ENCODE measurements at places on chromosomes 4 and X.

DNA sequence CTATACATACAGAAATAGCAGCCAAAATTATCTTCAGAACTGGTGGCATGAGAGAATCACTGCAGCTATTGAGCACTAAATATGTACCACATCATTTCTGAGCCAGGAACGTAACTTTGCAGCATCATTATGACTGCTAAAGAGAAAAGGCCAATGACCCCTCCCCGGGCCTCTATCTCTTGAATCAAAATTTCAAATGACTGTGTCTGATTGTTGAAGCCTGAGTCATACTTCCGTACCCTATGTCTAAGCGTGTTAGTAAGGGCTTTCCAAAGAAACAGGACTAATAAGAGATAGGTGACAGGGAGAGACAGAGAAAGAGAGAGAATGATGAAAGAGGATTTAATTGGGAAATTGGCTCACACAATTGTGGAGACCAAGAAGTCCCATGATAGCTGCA, 445.5 kb upstream of the SPANXN1 start:
- no peak for DNase-seq

GRCh38 chr4:148540622-148541326, 98.6 kb upstream of the NR3C2 start:
- DNase-seq, result no peak

DNA sequence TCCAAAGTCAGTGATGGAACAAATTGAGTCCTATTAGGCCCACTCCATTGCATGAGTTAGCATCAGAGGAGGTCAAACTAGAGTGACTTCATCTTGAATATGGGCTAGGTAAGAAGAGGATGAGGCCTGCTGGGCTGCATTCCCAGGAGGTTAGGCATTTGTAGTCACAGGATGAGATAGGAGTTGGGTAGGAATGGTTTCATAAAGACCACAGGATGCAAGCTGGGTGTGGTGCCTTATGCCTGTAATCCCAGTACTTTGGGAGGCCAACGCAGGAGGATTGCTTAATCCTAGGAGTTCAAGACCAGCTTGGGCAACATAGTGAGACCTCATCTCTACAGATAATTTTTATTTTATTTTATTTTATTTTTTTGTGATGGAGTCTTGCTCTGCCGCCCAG, 26.8 kb downstream of the PDGFRA start:
- no peak for DNase-seq

GRCh38 chr4:123676890-123677229, 280.3 kb downstream of the SPRY1 start:
- DNase-seq, result no peak

DNA sequence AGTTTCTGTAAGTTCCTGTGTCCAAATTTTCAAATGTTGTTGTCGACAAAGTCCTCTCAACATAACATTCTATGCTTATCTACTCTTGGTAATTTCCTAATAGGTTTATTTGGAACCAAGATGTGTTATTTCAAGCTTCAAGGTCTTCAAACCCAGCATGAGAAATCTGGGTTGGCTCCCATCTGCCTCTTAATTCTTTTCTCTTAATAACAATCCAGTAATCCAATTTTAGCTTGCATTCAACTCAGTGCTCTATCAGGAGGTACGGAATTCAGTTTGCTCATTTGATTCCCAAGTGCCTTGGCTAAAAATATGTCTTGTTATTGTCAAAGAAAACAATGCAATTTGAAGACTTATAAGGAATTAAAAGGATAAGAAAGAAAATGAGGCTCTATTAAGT, 235.5 kb upstream of the MID1 start:
- DNase-seq, result no peak

- no peak for DNase-seq
Measured at GRCh38 chr4:110287130-110287529, 88.7 kb upstream of the ELOVL6 start.

DNA sequence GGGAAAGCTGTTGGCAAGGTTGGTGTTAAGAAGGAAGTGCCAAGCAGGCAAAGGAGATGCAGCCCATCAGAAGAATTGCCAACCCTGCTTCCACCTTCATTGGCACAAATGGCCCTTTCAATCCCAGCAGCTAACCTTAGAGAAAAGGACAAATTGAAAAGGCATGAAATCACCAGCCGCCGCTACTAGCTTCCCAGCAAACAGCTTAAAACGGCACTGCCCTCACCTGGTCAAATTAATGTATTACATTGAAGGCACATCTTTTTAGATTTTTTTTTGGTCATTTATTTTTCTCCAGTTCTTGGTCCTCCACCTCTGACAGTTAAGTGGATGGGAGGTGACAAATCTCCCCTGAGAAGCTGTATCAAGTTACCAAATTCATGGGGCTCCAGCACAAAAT, 51.0 kb upstream of the NHSL2 start:
- no peak for DNase-seq

GRCh38 chr4:123661080-123661737, 264.6 kb downstream of the SPRY1 start:
- DNase-seq, result no peak

DNA sequence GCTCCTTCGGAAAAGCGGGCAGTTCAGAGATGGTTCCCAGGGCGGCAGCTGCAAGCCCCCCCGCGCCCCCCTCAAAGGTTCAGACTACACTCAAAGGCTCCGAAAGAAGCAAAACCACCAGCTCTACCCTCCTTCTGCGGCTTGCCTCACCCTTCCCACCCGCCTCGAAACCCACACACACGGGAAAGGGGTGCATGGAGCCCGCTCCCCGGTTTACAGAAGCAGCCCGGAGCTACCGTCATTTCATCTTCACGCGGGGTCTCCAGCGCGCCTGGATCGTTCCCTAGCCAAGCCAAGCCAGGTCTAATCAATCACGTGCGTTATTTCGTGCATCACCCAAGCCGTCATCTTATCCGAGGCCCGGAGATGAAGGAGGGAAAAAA, 1.2 kb downstream of the NLGN4X start:
- no peak for DNase-seq

DNA sequence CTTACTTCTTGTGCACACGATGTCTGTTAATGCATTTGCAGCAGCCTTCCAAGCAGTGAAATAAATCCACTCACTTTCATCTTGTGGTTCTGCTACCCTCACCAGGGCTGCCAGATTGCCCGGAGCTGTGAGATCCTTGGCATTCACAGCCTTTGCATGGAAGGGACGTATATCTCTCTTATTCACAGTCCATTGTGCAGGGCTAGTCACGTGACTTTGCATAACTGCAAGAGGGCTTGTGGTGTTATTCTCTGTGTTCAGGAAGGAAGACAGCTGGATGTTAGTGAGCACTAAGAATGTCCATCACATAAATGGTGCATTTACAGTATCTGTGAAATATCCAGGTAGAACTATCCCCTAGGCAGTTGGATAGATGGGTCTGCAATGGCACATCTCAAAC, 96.5 kb upstream of the BEND4 start:
- DNase-seq, result no peak

GRCh38 chr4:100707786-100708185, 190.0 kb upstream of the EMCN start:
- DNase-seq, result no peak

GRCh38 chr4:34679228-34679627, 1565.1 kb downstream of the ARAP2 start:
- no peak for DNase-seq

- DNase-seq, result no peak
Measured at GRCh38 chrX:17056868-17057608, 110.6 kb downstream of the REPS2 start.

- DNase-seq, result no peak
Measured at GRCh38 chrX:109372291-109372690, 109.6 kb downstream of the GUCY2F start.

DNA sequence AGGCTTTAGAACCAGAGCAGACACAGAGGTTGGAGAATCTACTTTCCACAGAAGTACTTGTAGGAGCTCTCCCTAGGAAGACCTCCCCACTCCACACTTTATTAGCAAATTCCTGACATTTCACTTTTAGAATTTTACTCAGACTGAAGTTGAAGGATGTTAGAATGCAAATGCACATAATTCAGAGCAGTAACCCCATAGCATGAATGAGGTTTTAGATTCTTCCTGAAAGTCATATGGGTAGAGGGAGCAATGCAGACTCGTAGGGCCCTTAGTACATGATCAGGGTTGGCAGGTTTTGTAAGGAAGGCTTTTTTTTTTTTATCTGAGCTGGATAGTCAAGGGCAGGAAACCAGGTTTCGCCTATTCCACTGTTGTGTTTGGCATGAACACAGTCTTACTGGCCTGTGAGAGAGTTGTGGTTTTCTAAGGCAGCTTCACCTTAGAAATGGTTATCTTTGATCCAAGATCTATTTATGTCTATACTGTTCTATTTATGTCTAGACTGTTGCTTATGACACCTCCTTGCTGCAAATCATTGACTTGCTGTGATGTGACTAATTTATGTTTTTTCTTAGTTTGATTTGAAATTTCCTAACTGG, 48.9 kb downstream of the SPATA18 start:
- no peak for DNase-seq

DNA sequence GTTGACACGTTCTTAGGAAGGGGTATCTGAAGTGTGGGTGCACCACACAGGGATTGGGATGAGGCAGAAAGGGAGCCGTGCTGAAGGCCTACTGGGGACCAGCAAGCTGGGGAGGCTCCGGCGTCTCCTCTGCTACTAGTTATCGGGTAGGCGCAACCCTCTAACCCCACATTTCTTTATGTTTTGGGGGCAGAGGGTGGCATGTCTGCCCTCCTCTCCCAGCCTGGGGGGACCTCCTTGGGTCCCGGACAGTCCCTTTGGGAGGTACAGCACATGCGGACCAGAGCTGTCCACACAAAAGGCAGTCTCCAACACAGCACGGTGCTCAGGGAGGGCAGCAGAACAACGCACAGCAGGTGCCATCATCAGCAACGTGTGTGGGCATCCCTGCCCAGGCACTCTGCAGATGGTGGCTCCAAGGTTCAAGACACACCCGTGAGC, 33.2 kb downstream of the WDR1 start:
- DNase-seq, result no peak

- DNase-seq, result no peak
Measured at GRCh38 chr4:37246891-37247290, 2.3 kb downstream of the NWD2 start.

DNA sequence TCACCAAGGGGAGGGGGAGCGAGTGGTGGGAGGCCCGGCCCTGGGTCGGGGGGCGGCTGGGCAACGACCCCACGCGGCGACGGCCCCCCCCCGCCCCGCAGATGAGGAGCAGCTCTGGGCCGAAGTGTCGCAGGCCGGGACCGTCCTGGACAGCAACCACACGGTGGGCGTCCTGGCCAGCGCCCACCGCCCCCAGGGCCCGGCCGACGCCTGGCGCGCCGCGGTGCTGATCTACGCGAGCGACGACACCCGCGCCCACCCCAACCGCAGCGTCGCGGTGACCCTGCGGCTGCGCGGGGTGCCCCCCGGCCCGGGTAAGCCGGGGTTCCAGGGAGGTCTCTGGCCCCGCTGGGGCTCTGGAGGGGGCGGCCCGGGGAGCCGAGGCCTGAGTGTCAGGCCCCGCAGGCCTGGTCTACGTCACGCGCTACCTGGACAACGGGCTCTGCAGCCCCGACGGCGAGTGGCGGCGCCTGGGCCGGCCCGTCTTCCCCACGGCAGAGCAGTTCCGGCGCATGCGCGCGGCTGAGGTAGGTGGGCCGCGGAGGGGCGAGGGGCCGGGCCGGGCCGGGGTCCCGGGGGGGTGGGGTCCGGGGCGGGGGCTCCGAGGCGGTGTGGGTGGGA, 8.7 kb upstream of the FGFRL1 start:
- no peak for DNase-seq

- DNase-seq, result no peak
Measured at GRCh38 chr4:6972911-6973310, 63.3 kb downstream of the TBC1D14 start.

- no peak for DNase-seq
Measured at GRCh38 chr4:152165146-152165545, 370.7 kb downstream of the FBXW7 start.

DNA sequence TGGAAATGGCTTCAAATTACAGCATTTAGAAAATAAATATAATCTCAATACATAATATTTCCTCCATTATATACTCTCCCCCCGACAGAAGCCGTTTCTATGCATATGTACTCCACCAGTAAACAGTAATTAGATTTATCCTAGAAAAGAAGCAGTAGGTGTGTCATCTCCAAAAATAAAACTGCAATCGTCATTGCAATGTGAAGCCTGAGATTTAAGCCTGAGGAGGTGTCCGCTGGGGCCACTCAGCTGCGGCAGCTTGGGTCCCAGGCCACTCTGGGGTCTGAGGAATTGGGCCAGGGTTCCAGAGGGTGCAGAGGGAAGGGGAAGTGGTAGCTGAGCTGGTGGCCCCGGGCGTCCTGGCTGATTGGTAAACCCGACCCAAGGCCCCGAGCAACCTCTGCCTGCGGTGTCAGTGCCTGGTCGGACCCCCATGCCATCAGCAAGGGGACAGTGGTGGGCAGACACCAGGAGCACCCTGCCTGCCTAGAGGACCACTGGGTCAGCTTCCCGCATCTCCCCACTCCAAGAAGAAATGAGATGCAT, 7.8 kb upstream of the MXD4 start:
- DNase-seq, result no peak

DNA sequence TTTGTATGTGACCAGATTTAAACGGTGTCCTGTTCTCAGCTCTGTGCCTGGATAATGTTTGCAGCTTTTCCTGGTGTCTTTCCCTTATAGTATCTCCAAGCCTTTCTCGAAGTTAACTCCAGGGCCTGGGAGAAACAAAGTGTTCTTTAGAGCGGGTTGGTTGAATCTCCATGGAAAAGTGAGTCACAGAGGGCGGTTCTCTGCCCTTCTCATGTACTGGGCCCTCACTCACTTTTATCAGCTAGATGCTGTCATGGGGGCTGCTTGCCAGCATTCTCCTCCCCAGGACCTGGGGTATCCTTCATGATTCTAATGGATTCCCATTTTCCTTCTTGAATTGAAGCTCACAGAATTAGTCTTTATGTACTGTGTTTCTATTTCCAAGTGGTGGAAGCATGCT, 46.1 kb upstream of the MAGEC2 start:
- no peak for DNase-seq

DNA sequence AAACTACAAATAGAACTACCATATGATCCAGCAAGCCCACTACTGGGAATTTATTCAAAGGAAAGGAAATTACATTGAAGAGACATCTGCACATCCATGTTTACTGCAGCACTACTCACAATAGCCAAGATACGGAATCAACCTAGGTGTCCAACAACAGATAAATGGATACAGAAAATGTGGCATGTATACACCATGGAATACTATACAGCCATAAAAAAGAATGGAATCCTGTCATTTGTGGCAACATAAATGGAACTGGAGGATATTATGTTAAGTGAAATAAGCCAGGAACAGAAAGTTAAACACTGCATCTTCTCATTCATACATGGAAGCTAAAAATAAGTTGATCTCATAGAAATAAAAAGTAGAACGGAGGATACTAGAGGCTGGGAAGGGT, 58.1 kb downstream of the RPS3A start:
- no peak for DNase-seq

- no peak for DNase-seq
Measured at GRCh38 chr4:118969359-118969758, 80.7 kb downstream of the SYNPO2 start.

GRCh38 chr4:87758270-87758669, 41.1 kb upstream of the IBSP start:
- no peak for DNase-seq

- no peak for DNase-seq
Measured at GRCh38 chr4:164579270-164579942, 174.5 kb upstream of the SMIM31 start.

- DNase-seq, result no peak
Measured at GRCh38 chrX:38149016-38149415, 71.7 kb downstream of the SRPX start.

GRCh38 chr4:94911106-94911505, 153.4 kb downstream of the BMPR1B start:
- no peak for DNase-seq

- DNase-seq, result peak; percentile 37
Measured at GRCh38 chrX:110167952-110168451, 149.9 kb downstream of the AMMECR1 start.
